GM18507 (cell line): ENCODE measurements at places on chromosomes 2 and 18.

DNA sequence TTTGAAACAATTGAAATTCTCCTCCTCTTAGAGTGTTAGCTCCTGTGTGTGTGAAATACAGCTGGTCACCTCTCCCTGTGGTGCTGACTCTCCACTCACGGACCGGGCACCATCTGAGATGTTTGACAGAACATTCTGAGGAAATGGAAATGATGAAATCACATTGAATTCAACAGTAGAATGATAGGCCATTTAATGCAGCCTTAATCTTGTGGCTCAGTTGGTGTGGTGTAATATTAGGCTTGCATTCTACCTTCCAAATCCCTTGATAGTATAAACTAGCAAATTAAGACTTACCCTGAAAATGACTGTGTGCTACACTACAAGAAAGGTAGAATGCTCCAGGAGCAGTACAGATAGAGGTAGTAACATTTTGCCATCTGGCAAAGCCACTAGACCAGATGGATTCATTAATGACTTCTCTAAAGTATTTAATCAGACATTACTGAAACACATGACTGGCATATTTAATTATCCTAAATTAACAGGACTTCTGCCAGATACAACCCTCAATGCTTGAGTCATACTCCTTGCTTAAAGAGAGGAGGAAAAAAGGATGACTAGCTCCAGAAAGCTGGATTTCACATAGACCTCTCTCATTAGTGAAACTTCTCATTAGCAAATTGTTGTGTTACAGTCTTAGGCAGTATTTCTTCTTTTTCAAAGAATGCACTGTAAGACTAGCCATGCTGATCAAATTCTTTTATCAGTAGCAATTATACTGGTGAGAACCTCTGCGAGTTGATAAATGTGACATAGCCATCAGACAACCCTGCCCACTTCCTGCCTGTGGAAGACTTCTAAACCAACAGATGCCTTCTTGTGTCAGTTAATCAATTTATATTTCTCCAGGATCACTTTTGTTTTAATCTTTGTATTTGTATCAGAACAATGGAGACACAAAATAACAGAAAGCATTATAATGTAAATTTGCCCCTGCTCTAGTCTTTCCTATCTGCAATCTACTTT is 80.6 kb downstream of the EML6 start:
- no peak for DNase-seq

- no peak for DNase-seq
Measured at GRCh38 chr18:46400449-46400848, 256.6 kb downstream of the LOXHD1 start.

GRCh38 chr2:108351889-108352288 is 25.9 kb upstream of the SULT1C4 start:
- no peak for DNase-seq

- DNase-seq: no peak
Measured at GRCh38 chr18:59202258-59202820, 17.6 kb upstream of the GRP start.

DNA sequence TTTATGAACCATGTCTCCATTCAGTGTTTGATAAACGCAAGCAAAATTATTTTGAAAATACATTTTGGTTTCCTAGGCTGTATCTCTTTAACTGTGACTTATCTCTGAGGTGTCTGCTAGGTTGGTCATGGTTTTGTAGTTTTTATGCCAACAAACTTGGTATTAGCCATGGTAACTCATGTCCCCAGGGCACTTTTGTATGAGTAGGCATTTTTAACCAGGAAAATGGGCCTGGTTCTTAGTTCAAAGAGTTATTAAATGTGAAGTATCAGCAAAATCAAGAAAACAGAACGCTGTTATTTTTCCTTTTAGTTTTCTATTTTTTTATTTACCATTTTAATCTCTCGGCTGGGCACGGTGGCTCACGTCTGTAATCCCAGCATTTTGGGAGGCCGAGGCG is 179.3 kb upstream of the LHCGR start:
- DNase-seq: no peak

DNA sequence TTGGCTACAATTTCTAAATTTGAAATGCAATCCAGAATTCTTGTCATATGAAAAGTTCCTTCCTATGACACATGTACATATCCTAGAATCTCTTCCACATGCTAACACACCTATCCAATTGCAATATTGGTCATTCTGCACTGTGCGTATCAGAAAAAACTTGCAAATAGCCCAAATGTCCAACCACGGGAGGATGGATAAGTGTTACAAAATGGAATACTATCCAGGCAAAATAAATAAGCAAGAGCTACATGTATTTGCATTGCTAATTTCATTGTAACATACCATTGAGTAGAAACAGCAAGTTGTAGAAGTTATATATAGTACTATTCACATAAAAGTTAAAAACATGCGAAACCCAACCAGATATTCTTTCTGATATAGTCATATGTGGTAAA is 15.6 kb upstream of the RHOB start:
- DNase-seq: no peak
